ENCODE measurements at places on chromosomes 4 and X.

DNA sequence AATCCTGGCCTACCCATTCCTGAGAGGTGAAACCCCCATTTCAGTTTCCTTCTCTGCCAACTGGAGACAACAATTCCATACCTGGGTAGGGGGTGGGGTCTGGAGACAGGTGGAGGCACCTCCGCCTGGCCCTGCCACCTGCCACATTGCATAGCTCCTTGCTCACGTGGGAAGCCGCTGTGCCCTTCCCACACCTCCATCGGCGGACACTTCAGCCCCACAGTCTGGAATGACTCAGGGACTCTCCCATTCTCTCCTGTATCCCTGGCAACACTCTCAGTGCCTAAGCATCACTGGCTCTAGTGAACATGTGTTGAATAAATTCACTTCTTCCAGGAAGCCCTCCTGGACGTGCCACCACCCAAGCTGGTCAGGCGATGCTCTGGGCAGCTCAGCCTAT is 21.7 kb downstream of the PPP2R2C start:
- no peak for DNase-seq

DNA sequence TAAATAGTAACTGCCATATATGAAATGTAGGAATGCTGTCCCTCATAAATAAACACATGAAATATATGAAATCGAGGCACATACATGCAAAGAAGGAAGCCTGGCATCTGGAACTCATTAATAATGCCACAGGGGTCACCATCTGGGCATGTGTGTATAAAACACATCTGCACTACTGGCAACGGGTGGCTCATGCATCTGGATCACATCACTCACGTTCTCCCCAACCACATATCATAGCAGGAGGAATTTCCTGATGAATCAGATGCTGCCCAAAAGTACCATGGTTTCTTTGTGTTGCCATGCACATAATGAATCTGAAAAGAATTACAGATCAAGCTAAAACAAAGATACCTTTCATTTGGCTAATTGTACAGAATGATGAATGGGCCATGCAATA is 28.6 kb downstream of the RNF175 start:
- no peak for DNase-seq

- no peak for DNase-seq
Observed at GRCh38 chr4:137531986-137532868, at the start of gene PCDH18. PCDH18 (minus strand) TSS chr4:137532494; CDS start chr4:137532088, 406 bp downstream.

DNA sequence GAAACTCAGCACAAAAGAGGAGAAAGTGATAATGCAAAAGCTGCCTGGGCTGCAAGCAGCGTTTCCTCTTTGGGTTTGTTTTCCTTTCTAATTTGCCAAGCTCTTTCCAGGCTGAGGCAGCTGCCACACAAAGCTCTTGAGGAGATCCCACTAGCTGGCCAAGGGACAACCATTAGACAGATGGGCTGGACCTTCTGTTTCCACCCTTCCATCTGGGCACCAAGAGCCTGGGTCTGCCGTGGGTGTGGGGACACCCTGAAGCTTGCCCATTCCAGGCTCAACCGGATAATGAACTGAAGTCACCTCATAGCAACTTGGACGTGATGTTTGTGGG is 194.6 kb upstream of the C1QTNF7 start:
- DNase-seq: no peak

DNA sequence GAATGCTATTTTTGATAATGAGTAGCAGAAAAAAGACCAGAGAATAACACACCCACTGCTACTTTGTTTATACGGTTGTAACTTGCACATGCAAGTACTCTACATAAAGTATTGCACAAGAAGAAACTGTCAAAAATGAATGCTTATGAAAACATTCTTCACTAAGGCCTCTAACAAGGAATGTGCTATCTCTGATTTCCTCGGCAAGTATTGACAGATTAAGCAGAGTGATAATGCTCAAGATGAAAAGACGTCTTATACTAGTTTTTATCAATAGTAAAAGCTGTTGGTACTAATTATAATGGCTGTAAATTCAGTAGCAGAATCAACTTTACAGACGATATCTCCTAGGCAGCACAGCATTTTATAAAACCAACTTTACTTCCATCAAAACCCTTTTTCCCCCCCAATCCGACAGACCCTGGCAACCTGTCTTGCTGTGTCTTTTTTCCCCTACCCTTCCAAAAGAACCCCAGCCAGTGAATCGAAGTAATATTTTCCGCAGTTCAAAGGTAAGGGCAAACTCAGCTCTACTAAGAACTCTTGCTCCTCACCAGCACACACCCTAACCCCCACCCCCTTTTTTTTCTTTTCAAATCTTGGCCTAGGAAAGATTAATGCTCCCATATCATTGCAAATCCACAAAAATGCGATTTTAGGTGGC is 1.5 kb downstream of the FRYL start:
- DNase-seq: no peak

GRCh38 chrX:48864210-48864609 is 28.8 kb upstream of the PCSK1N start:
- DNase-seq: no peak

DNA sequence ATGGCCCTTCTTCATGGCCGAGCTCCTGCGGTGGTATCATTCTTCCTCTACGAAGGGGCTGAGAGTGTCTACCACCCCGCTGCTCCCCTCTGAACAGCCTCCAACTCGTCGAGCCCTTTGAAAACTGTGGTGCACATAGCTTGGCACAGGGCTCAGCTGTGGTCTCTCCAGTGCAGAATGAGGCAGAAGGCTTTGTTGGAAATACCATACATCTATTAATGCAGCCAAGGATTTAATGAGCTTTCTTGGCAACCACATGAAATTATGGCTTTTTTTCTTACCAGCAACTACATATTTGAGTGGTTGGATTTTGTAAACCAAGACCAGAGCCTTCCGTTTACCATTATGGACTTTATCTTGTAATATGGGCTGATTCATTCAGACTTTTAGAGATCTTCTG is 61.7 kb upstream of the CBR4 start:
- DNase-seq: no peak

DNA sequence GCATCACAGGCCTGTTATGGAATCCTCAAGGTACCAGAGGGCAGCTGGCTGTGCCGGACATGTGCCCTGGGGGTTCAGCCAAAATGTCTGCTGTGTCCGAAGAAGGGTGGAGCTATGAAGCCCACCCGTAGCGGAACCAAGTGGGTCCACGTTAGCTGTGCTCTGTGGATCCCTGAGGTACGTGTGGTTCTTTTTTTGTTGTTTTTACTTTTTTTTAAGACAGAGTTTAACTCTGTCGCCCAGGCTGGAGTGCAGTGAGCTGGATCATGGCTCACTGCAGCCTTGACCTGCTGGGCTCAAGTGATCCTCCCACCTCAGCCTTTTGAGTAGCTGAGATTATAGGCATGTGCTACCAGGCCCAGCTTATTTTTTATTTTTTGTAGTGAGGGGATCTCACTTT is 46.1 kb downstream of the JADE1 start:
- no peak for DNase-seq

DNA sequence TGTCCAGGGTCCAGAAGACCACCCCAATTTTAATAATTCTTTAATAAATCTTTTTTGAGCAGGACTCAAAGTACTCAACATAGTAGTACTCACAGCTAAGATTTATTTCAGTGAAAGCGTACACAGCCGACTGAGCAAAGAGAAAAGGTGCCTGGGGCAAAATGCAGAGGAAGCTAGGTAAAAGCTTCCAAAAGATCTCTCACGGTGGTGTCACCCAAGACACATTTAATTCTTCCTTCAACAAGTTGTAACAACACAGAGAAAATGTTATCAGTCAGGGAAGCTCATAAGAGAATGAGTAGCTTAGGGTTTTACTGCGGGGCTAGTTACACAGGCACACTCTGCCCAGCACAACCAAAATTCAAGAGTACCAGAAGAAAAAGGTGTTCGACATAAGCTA is 201.1 kb downstream of the OPHN1 start:
- DNase-seq: no peak

DNA sequence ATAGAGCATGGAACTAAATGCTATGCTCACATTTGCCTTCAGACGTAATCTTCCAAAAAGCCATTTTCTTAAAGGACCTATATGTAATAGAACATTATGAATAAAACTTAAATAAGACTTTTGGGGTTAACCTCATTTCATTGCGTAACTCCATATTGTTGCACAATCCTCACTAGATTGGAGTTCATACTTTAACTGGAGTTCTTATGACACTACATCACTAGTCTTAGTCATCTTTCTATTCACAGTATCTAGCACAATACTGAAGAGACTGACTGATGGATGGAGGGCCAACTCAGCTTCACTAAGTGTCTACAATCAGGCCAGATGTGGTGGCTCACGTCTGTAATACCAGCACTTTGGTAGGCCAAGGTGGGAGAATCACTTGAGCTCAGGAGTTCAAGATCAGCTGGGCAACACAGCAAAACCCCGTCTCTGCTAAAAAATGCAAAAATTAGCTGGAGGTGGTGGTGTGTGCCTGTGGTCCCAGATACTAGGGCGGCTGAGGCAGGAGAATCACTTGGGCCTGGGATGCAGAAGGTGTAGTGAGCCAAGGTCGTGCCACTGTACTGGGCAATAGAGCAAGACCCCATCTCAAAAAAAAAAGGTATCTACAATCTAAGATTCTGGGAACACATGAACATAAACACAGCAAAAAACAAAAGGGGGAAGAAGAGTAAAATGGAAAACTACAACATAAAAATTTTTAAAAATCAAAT is 80.8 kb upstream of the MAB21L2 start:
- no peak for DNase-seq

- no peak for DNase-seq
Observed at GRCh38 chrX:133668225-133668931, 253.1 kb upstream of the GPC4 start.

DNA sequence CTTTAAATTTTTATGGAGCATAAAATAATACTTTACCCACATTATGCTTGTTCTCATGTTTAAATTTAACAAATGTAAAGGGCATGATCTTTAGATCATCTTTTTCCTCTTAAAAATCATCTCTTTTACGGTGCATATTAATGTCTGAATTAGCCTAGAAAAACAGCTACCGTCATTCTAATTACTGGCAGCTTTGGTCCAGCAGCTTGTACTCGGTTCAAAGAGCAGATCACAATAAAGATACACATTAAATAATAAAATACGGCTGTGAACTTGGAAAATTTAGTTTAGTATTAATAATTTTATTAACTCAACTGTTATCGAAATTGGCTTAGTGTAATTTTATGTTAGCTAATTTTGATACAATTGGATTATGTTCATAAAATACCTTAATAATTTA is 19.1 kb downstream of the CCSER1 start:
- DNase-seq: no peak

GRCh38 chr4:2852481-2852921 is 8.9 kb downstream of the ADD1 start:
- DNase-seq: no peak

- DNase-seq: no peak
Observed at GRCh38 chrX:36908801-36909675, 99.1 kb upstream of the FAM47C start.

- no peak for DNase-seq
Observed at GRCh38 chr4:181597766-181598165, 645.4 kb upstream of the TENM3 start.

GRCh38 chr4:24753519-24753918 is 41.9 kb upstream of the SOD3 start:
- DNase-seq: no peak

GRCh38 chr4:25811374-25811690 is 51.5 kb downstream of the SEL1L3 start:
- no peak for DNase-seq

GRCh38 chr4:19381068-19381467 is 870.6 kb upstream of the SLIT2 start:
- DNase-seq: no peak

DNA sequence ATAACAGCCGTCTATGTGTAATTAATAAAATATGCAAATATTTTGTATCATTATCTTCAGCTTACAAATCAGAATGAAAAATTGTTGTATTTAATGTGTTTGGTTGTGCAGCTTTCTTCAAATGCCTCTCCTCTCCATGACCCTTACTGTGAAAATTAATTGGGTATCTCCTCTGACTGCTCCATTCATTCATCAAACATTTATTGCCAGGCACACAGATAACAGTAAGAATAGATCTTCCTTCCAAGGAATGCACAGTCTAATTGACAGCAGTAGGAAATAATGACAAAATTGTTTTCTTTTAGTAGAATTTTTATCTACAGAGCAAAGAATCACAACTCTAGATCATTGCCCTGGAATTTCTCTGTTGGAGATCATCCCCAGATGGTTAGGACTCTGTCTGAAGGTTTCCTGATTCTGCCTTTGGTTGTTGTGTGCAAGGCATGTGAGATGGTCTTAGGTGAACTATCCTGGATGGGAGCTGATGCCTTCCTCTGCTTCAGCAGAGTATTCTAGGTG is 395.0 kb upstream of the FAT1 start:
- no peak for DNase-seq

- no peak for DNase-seq
Observed at GRCh38 chrX:17738737-17739535, 1.6 kb downstream of the SCML1 start.

GRCh38 chrX:129932821-129933321 is 26.9 kb downstream of the UTP14A start:
- DNase-seq: no peak

DNA sequence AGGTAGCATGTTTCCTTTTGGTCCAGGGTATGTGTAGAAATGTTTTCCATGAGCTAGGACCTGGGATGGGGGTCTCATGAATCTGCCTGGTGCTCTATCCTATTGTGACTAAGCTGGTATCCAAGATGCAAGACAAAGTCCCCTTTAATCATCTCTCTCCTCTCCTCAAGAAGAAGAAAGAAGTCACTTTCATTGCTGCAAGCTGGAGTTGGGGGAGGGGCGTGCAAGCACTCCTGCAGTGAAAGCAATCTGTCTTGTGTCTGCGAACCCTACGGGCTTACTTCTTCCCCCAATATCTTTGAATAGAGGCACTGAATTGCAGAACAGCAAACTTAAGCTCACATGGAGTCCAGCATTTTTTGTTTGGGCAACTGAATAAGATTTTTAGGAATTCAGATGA is 27.2 kb upstream of the GRPR start:
- DNase-seq: no peak

DNA sequence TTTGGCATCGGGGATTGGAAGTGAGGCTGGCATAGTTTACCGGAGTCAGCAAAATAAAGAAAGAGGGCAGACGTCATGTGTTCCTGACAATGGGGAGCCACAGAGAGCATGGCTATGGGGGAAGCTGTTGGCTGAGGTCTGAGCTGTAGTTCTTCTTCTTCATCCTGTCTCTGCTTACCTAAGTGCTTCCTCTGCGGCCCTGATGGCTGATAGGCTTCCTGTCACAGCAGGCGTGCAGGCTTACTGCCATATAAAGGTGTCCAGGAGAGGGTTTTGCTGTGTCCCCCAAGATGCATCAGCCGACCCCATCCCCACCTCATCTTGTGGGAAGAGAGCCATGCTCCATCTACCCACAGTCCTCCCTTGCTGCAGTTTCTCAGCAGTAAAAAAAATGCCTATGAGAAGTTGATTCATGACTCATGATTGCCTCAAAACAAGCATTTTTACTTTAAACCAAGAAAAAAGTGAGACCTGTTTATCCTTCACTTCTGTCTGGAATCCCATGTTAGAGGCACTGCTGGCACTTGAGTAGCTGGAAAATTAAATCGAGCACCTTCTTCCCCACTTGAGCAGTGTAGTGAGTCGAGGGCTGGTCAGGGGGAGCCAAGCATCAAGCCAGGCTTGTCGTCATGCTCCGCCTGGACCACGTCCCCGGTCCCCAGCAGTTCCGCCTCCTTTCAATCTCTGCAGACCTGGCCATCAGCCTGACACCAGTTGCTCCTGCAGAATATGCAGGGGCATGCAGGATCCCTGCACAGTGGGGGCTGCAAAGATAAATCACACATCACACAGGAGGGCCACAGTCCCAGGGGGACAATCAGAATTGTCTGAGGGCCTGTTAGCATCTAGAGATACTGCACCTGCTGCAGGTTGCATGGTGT is 237.8 kb downstream of the EVC2 start:
- no peak for DNase-seq

- DNase-seq: no peak
Observed at GRCh38 chr4:4730249-4730648, 129.2 kb upstream of the MSX1 start.

Measured in stimulated activated CD4-positive, alpha-beta T cell treated with anti-CD3 and anti-CD28 coated beads, Interleukin-1b, Interleukin-23, amount 100 ng/mL, for 1 hour (primary cell).